ENCODE measurements at places on chromosomes 16 and 17.

DNA sequence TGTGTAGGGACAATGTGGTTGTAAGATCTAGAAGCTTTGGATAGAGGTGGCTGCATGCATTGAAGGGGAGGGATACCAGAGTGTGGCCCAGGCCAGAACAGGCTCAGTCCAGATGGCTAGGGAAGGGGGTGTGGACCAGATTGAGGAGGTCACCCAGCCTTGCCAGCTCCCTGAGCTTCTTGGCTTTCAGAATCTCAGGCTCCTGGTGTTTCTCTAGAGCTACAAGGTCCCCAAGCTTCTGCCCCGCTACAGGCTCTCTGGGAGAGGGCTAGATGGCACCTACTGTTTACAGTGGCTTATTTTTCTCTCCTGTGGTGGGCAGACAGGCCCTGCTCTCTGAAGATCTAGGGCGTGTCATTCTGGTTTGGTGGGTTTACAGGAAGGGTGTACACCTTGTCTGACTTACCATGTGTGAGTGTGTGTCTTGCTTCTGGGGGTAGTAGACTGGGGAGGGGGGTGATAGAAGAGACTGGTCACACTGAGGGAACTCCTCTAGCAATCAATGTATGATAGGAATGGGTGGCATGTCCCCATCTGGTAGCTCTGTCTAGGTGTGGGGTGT lies 1.1 kb downstream of the RARA start:
- no peak for DNase-seq

DNA sequence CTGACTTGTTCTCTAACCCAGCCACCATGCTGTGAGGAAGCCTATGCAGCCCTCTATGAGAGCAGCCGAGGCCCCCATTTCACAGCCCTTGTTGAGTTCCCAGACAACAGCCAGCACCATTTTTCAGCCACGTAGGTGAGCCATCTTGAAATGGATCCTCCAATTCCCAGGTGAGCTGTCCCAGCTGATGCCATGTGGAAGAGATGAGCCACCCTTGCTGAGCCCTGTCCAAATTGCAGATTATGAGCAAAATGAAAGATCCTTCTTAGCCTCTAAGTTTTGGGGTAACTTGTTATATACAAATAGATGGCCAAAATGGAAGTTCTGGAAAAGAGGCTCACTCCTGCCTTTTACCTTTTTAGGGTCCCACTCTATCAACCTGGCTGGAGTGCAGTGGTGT lies 25.7 kb upstream of the TIMP2 start:
- no peak for DNase-seq

DNA sequence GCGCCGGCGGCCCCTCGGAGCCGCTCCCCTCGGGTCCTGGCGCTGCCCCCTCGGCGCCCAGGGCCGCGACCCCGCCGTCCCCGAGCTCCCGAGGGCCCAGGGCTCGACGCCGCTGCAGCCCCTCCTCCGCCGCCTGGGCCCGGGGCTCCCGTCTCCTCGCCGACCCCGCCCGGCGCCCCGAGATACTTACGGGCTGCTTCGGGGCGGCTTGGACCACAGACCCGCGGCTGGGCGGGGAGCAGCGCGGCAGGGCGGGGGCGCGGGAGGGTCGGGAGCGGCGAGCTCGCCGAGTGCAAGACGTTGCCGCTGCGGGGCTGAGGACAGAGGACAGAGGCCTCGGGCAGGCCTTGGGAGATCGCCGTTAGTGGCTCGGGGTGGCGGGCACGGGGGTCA lies 290 bp downstream of the TOB1 start:
- DNase-seq = no peak

DNA sequence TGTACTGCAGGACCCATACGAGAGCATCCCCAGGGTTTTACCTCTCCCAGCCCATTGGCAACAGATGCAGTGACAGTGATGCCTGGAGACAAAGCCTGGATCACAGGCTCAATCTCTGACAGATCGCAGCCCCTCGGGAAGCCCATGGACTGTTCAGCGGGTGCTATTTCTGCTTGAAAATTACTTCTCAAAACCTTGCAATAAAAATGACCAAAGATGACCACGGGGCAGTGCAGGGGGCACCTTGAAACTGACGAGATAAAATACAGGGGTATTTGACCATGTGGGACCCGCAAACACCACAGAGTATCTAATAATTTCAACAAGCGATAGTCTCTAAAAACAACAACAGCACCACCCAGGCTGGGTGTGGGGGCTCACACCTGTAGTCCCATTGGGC lies 118.3 kb downstream of the C16orf95 start:
- no peak for DNase-seq

DNA sequence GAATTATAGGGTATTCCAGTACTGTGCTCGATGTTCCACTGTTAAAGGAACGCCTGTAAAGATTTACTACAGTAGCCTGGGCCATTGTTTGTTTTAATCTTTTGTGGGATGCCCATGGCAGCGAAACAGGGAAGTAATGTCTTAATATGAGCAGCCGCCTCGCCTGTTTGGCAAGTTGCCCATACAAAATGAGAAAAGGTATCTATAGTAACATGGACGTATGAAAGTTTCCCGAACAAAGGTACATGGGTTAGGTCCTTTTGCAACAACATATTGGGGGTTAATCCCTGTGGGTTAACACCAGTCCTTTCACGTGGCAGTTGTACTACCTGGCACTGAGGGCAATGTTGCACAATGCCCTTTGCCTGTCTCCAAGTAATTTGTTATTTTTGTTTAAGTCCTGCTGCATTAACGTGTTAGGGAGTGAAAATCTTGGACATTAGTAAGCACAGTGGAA lies 21.1 kb upstream of the TMC5 start:
- no peak for DNase-seq

- DNase-seq = no peak
These were observed 514 bp downstream of the UBFD1 start for GRCh38 chr16:23557779-23558702.

DNA sequence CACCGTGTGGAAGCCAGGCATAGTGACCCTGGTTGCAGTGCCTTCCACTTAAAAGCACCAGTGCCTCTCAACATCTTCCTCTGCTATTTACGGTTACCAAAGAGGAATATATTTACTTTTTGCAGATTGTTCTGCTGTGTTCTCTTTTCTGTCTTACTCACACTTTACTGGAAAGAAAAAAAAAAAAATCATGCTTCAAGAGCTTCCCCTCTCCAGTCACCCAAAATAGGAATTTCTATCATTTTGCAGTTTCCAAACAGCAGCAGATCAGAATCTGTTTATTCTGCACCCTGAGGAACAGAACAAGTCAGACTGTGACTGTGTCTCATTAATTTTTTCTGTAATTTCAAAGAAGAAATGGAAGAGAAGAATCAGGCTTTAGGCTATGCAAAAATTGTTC lies 96.1 kb downstream of the KCNJ2 start:
- no peak for DNase-seq

DNA sequence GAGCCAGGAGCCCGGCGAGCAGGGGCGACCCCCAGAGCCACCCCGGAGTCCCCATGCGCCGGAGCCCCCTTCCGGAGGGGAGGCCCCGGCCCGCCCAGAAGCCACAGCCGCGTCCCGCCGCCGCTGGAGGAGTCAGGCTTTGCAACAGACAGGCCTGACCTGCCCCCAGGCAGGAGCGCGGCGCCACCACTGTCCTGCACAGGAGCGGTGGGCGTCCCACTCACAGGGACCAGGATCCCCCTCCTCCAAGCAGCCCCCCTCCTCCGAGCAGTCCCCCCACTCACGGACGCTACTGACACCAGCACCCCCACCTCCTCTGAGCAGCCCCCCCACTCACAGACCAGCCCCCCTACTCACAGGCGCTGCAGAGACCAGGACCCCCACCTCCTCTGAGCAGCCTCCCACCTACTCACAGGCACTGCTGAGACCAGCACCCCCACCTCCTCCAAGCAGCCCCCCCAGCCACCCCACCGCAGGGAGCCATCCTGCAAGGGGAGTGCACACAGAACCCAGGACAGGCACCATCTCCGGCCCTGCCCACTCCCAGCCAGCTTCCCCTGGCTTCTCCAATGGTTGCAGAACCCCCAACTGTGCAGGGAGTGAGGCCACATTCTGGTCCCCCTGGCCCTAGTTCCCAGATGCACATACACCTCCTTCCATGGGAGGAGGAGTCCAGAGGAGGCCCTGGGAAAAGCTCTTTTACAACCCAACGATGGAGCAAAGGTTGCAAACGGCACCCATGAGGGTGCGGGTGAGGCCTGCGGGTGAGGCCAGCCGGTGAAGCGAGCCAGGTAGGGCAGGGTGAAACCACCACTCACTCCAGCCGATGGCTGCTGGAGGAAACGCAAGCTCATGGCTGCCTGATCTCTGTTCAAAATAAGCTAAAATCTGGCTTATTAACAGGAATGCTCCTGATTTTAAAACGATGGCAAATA lies 69.9 kb downstream of the ABR start:
- DNase-seq = no peak

GRCh38 chr17:72578817-72579470 lies 458.1 kb downstream of the SOX9 start:
- no peak for DNase-seq

DNA sequence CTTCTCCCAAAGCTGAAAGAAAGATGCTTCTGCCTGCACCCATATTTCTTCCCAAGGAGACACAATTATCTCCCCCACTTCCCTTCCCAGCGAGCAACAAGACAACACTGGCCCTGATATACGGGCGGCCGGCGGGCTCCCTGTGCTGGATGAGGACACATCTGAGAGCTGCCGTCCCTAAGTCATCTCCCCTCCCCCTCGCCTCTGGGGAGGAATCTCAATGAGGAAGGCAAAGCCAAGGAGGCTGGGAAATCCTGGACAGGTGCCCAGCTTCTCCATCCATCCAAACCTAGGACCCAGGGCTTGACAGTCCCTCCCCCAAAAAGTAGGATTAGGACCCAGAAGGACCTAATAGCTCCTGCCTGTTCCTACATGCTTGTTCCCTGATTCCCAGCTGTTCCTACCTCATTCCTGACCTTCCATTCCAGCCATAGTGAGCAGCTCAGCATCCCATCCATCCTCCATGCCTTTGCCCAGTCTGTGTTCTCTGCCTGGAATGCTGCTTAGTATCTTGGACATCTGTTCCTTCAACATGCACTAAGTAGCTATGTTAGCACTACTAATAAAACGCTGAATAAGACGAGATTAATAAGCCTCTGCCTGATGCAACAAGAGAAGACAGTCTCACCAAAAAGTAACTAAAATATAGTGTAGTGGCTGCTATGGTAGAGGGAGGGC lies 167.9 kb downstream of the CCT6B start:
- DNase-seq = no peak

GRCh38 chr16:50183316-50183715 lies 30.2 kb downstream of the TENT4B start:
- no peak for DNase-seq
